ENCODE measurements at places on chromosomes 16 and 17. TPM values are rescaled to one million over a fixed set of nuclear protein-coding genes. Genes with fewer than 3 reads are reported as not detected.

- H3K27ac ChIP-seq: peak overlapping the region; percentile 96
- peak overlapping the region; percentile 96 for H3K4me3 ChIP-seq
- H3K27me3 ChIP-seq: no peaks in the 10 kb centered on the region
- peaks cover 26% of the 10 kb centered on the region for H3K4me1 ChIP-seq
- H3K36me3 ChIP-seq: no peaks in the 10 kb centered on the region
Observed at GRCh38 chr17:2511138-2511461, 588 bp downstream of the METTL16 start.

DNA sequence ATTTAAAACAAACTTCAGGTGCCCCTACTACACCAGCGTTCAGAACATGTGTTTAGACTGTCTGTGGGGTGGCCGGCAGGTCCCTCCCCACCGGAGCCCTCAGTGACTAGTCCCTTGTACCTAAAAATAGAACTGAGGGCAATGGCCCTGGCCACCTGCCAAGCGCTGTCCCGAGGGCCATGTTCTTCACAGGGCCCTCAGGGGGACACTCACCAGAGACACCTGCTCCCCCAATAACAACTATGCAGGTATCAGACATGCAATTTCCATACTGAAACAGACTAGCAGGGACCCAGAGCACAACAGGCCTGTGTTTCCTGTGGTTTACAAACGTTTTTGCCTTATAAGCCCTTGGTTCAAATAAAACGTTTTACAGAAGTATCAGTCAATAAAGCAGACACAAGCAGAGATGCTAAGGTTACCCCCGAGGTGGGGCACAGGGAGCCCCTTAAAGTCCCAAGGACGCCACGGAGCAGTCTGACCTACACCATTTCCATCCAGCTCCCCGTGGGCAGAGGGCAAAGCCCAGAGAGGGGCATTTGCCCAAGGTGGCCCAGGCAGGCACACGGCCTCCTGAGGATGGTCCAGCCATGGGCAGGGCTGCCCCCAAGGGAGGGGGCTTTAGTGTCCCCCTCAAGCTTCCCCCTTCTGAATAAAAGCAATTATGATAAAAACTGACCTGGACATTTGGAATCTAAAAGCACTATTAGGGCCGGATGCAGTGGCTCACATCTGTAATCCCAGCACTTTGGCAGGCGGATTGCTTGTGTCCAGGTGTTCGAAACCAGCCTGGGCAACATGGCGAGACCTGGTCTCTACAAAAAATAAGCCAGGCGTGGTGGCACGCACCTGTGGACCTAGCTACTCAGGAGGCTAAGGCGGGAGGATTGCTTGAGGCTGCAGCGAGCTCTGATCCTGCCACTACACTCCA is 896 bp upstream of the MYLK3 start:
- no peak for DNase-seq
- no peaks in the 10 kb centered on the region for H3K36me3 ChIP-seq
- H3K27me3 ChIP-seq: no peaks in the 10 kb centered on the region
- no peak overlapping the region for H3K27ac ChIP-seq
- no peak overlapping the region for H3K4me3 ChIP-seq

DNA sequence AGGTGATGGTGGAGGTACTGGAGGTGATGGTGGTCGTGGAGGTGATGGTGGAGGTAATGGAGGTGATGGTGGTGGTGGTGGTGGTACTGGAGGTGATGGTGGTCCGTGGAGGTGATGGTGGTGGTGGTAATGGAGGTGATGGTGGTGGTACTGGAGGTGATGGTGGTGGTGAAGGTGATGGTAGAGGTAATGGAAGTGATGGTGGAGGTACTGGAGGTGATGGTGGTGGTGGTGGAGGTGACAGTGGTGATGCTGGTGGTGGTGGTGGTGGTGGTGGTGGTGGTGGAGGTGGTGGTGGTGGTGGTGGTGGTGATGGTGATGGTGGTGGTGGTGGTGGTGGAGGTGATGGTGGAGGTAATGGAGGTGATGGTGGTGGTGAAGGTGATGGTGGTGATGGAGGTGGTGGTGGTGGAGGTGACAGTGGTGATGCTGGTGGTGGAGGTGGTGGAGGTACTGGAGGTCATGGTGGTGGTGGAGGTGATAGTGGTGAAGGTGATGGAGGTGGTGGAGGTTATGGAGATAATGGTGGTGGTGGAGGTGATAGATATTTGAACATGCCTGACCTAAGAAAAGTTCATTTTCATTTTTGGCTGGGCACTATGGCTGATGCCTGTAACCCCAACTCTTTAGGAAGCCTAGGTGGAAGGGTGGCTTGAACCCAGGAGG is 55.0 kb downstream of the RNF213 start:
- H3K4me3 ChIP-seq: no peak overlapping the region
- peaks cover 67% of the 10 kb centered on the region for H3K36me3 ChIP-seq
- no peaks in the 10 kb centered on the region for H3K27me3 ChIP-seq
- H3K4me1 ChIP-seq: no peaks in the 10 kb centered on the region

GRCh38 chr17:44733753-44734152 is 25.0 kb upstream of the ADAM11 start:
- H3K27ac ChIP-seq: no peak overlapping the region
- no peaks in the 10 kb centered on the region for H3K4me1 ChIP-seq
- H3K36me3 ChIP-seq: no peaks in the 10 kb centered on the region
- H3K4me3 ChIP-seq: no peak overlapping the region
- no peak for DNase-seq

GRCh38 chr17:18139949-18140348 is 31.4 kb downstream of the MYO15A start:
- H3K27me3 ChIP-seq: no peaks in the 10 kb centered on the region
- no peaks in the 10 kb centered on the region for H3K36me3 ChIP-seq
- no peak overlapping the region for H3K27ac ChIP-seq
- DNase-seq: no peak
- H3K4me3 ChIP-seq: no peak overlapping the region
- H3K4me1 ChIP-seq: peaks cover 4% of the 10 kb centered on the region

DNA sequence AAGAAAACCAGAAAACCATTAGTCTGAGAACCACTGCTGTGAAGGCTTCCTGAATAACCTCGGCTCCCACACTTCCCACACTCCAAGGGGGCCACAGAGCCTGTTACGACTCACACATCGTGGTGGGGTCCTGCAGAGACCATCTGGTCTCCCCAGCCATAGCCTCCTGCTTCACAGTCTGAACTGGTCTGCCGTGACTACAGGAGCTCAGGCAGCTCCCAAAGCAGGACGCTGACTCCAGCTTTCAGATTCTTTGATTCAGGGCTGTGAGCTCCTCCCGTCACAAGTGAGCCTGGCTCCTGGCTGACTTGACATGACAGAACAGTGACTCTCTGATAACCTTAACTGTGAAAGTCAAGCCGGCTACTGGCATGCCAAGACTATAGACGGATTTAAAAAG is 37.8 kb downstream of the CYB5D2 start:
- H3K27me3 ChIP-seq: no peaks in the 10 kb centered on the region
- H3K27ac ChIP-seq: no peak overlapping the region

DNA sequence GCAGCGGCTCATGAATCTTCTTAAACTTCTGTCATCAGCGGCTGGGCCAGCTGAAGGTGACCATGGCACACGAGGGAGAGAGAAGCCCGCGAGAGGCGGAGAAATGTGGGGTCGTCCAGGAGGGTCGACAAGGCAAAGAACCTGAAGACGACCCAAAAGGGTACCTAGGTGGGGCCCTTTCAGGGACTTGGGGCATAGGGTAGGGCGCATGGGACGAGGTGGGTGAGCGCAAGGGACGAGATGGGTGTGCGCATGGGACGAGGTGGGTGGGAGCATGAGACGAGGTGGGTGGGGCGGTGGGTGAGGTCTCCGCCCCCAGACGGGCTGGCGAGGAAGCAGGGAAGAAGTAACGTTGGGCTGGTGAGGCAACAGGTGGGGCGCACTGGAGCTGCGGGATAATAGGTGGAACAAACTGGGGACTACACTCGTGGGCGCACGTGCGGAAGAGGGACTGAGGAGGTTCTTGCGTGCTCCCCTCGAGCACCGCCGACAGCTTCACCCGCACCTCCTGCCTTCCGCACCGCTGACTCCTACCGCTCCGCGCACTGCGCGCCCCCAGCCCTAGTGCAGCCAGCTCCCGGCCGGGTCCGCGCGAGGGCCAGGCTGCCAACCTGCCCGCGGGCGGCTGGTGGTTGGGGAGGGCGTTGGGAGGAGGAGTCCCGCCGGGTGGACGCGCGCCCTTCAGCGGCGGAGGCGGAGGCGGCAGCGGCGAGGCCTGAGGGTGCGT is 23.2 kb upstream of the CRYM start:
- DNase-seq: no peak
- H3K27ac ChIP-seq: no peak overlapping the region
- no peaks in the 10 kb centered on the region for H3K27me3 ChIP-seq
- no peaks in the 10 kb centered on the region for H3K36me3 ChIP-seq
- H3K4me1 ChIP-seq: peaks cover 8% of the 10 kb centered on the region

GRCh38 chr16:23523321-23523720 is 13.0 kb upstream of the GGA2 start:
- H3K27me3 ChIP-seq: no peaks in the 10 kb centered on the region
- H3K4me3 ChIP-seq: no peak overlapping the region

DNA sequence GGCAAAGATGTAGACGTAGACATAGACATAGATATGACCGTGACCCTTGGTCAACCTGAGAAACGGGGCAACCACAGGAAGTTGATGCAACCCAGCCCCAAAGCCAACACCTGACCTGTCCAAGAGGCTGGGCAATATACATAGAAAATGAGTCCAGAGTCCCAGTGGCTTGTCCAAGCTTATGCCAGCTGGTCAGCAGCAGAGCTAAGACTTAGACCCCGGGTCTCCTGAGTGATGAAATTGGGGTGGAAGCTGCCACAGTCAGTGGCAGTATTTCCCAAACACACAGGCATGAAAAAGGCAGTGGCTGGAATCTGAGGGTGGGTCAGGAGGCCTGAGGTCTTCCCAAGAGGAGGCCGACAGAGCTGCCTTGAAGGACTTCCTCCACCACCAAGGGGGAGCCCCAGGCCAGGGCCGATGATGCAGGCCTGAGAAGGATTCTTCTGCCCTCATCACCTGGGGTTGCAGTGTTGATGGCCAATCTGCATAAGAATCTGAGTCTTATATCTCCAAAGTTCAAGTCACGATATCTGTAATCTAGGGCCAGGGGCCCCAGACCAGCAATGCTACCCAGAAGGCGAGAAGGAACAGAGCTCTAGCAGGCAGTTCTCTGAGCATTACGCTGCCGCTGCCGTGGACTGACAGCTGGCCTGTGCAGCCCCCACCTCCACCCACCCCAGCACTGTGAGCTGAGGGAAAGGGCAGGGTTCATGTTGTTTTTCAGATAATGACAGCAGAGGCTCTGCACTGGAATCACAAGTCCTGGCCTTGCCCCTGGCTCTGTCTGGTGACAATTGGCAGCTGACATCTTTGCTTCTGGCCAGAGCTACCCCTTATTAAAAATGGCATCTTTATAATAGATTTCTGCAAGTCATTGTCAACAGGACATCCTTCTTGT is 72.7 kb downstream of the GNAO1 start:
- H3K27ac ChIP-seq: peak overlapping the region; percentile 70
- H3K4me3 ChIP-seq: no peak overlapping the region
- no peaks in the 10 kb centered on the region for H3K27me3 ChIP-seq
- H3K36me3 ChIP-seq: no peaks in the 10 kb centered on the region
- H3K4me1 ChIP-seq: peaks cover 45% of the 10 kb centered on the region

DNA sequence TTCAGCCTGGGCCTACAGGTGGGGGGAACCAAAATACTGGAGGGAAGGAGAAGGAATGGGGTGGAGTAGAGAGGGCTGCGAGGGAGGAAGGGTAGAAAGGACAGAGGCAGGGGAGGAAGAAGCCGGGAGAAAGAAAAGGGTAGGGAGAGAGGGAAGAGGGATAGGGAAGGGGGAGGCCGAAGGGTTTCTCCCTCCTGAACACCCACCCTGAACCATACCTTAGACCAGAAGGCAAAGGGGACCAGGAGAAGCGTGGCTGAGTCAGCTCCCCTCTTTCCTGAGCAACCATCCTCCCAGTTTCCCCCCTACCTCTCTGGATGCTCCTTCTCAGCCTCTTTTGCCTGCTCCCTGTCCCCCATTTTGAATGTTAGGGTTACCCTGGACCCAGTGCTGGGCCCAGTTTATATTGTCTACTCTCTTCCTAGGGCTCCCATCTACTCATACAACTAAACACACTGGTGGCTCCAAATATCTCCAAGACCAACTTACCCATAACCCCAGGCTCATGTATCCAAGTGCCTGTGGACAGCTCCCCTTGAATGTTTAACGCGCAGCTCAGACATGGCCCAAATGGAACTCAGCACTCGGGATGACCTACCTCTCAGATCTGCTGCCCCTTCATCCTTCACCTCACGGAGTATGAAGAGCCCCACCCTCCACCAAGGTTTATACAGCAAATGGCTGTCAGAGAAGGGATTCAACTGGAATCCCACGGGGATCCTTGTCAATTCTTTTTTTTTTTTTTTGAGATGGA is 7.8 kb downstream of the TSPOAP1 start:
- DNase-seq: peak; percentile 22
- no peaks in the 10 kb centered on the region for H3K36me3 ChIP-seq
- H3K27ac ChIP-seq: no peak overlapping the region

DNA sequence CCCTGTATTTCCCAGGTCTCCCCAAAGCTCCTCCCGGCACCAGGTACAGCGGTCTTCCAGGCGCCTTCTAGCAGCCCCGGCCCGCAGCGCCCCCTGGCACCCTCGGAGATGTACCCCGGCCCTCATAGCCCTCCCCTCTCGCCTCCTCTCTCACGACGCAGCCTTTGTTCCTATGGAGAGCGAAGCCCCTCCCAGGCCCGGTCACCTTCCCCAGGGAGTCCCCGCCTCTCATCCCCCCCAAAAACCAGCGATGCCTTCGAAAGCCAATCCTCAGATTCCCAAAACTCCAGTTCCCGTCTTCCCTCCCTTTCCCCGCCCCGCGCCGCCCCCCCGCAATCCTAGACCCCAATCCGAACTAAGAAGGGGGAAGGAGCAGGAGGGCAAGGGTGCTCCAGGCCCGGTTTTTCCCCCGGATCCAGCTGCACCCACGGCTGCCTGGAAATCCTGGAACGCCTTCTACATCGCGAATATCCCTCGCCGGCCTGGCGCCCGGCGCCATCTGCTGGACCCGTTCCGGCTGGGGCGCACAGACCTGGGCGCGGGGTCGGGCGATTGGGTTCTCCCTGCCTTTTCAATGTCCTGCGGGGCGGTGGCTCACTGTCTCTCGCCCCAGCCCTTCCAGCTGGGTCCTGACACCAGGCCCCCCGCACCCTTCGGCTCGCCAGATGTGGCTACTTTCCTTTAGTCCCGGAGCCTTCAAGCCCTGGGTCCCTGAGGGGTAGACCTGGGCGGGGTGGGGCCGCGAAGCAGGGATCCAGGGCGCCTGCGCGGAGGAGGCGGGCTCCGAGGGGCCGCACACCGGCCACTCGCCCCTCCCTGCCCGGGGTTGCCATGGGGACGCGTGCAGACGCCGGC is at the start of gene DNAH2:
Gene DNAH2 (plus strand): TSS at position 844 of the 855 bp plus-strand sequence. CDS start 1,991 bp downstream, outside the sequence.
- H3K36me3 ChIP-seq: no peaks in the 10 kb centered on the region
- peak within 1 kb of the TSS; percentile 32 for H3K4me3 ChIP-seq
- no peak within 1 kb of the TSS for H3K27ac ChIP-seq
- peaks cover 8% of the 10 kb centered on the region for H3K4me1 ChIP-seq
- DNase-seq: peak; percentile 17
- peaks cover 39% of the 10 kb centered on the region for H3K27me3 ChIP-seq

CBFA2T3 gene
- not detected for polyA plus RNA-seq

DNAAF1 gene
- polyA plus RNA-seq: 1.5 TPM

All from CD8-positive, alpha-beta memory T cell (primary cell).